Activated CD8-positive, alpha-beta T cell treated with anti-CD3 and anti-CD28 coated beads, Interleukin-2, amount 10 ng/mL, durations not matched to agents 7 days and 5 days (primary cell): ENCODE measurements at places on chromosomes 1 and 21. TPM values are rescaled to one million over a fixed set of nuclear protein-coding genes. Genes with fewer than 3 reads are reported as not detected.

DNA sequence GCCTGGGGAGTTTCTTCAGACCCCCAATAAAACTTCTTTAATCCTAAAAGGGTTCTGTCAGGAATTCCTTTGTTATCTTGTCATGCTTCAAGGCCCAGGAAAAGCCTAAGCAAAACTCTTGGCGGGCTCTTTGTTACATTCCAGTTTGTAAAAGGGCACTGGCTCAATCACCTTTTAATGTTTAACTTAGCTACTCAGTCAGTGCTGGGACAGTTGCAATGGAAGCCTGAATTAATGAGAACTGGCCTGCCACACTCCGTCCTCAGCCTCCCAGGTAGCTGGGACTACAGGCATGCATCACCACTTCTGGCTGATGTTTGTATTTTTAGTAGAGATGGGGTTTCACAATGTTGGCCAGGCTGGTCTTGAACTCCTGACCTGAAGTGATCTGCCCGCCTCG is 21.3 kb upstream of the ASB17 start:
- no peak for DNase-seq

DNA sequence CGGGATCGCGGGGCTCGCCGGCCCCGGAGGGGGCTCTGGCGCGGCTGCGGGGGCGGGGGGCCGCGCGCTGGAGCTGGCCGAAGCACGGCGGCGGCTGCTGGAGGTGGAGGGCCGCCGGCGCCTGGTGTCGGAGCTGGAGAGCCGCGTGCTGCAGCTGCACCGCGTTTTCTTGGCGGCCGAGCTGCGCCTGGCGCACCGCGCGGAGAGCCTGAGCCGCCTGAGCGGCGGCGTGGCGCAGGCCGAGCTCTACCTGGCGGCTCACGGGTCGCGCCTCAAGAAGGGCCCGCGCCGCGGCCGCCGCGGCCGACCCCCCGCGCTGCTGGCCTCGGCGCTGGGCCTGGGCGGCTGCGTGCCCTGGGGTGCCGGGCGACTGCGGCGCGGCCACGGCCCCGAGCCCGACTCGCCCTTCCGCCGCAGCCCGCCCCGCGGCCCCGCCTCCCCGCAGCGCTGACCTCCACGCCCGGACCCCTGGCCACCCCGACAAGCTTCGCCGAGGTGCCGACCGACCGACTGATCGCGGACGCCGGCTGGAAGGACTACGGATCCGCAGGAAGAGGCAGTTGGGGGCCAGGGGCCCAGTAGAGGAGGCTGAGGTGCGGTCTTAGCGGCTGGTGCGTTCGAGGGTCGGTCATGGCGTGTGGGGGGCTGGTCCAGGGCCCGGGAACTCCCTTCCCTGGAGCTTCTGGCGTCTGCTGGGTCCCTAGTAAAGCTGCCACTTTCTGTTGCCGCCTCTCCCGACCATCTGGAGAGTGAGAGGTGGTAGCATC is 711 bp downstream of the TRNP1 start:
- DNase-seq: peak; percentile 34

GRCh38 chr1:108117945-108118902 is 81.9 kb downstream of the SLC25A24 start:
- no peak for DNase-seq

DNA sequence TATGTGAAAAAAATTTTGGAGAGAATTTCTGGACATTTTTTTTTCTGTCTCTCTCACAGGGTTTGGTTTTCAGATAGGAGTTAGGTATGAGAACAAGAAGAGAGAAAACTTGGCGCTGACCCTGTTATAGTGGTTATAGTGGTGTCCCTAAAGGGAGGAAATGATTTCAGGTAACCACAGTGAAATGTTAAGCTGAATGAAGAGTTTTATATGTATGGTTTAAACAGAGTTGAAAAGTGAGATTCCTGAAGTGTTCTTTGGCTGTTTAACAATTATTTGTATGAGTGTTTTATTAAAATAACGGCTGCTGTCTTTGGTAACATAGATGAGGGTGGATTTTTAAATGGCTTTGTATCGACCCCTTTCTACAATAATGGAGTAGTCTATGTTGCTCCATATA is 6.3 kb downstream of the RBM15 start:
- no peak for DNase-seq

GRCh38 chr21:36567216-36567885 is 87.4 kb upstream of the CLDN14 start:
- no peak for DNase-seq

DNA sequence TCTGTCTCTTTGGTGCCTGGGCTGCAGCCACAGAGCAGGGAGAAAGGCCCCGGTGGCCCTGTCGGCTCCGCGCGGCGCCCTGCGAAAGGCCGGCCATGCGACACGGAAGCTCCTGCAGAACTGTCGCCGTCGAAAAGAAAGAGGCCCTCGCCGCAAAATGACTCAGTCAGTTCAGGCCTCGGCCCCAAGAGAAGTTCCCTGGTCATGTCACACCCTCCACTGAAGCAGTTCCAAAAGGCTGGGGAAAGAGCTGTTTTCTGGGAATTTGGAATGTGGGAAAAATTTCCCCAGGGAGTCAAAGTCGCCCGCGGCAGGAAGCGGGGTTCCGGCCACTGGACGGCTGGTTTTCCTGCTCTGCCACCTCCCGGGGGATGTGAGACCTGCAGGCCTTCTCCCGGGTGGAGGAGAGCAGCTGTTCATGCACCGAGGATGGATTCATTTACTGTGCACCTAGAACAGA is 115.8 kb upstream of the ZNF678 start:
- DNase-seq: no peak

GRCh38 chr1:9166289-9167235 is 37.7 kb upstream of the GPR157 start:
- DNase-seq: no peak

GRCh38 chr1:178034676-178035075 is 59.2 kb upstream of the RASAL2 start:
- no peak for DNase-seq

DNA sequence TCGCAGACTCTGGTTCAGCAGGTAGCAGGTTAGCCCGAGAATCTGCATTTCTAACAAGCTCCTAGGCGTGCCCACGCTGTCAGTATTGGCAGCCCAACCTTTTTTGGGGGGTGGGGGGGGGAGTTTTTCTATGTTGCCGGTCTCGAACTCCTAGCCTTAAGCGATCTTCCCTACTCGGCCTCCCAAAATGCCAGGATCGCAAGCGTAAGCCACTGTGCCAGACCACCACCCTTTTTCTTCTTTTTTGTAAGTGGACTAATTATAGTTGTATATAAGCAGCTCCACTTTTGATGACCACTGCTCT is 480 bp upstream of the MIS18A start:
- no peak for DNase-seq

- DNase-seq: peak; percentile 43
Observed at GRCh38 chr1:155126556-155127104, 1.0 kb upstream of the EFNA1 start.

- DNase-seq: peak; percentile 52
Observed at GRCh38 chr1:53681977-53682685, 56.8 kb downstream of the GLIS1 start.

- DNase-seq: no peak
Observed at GRCh38 chr1:45356186-45356585, 15.9 kb upstream of the MUTYH start.

- no peak for DNase-seq
Observed at GRCh38 chr1:44822981-44823451, 14.7 kb downstream of the BTBD19 start.

DNA sequence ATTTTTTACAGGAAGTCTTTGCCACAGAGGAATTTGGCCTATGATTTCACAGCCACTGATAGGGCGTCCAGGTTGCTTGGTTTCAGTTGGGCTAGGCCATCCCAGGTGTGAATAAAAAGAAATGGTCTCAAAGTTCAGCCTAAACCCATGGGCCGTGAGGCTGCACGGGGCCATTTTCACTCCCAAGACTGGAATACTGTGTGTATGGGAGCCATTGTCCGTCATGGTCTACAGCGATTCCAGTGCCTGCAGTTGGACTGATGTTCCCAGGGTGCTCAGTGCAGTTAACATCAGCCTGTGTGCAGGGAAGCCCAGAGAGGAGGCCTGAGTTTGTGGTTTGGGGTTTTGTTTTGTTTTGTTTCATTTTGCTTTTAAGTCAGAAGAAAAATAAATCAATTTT is 133.2 kb downstream of the ADSS2 start:
- peak; percentile 32 for DNase-seq

The DCST1 gene
- not detected for total RNA-seq

The FPGT gene
- total RNA-seq: 8.5 TPM

The FMO1 gene
- total RNA-seq: not detected

The NR1I3 gene
- not detected for total RNA-seq

The PDZK1 gene
- 0.78 TPM for total RNA-seq

The RSPO1 gene
- not detected for total RNA-seq

The TBX19 gene
- 2.1 TPM for total RNA-seq

The MSH4 gene
- 0.21 TPM for total RNA-seq

The LMOD1 gene
- not detected for total RNA-seq

The TMIGD3 gene
- not detected for total RNA-seq
